Endothelial cell of umbilical vein (primary cell): ENCODE measurements at places on chromosomes 1 and 21. TPM values are rescaled to one million over a fixed set of nuclear protein-coding genes. Genes with fewer than 3 reads are reported as not detected.

The CRB1 gene
- total RNA-seq = not detected in 2 replicates

The CAP1 gene
- total RNA-seq = 415 and 427 TPM in 2 replicates

GRCh38 chr1:244173240-244173639 lies 122.2 kb downstream of the ZBTB18 start:
- no peak for DNase-seq
- peaks cover 5% of the 10 kb centered on the region for H3K4me1 ChIP-seq
- H3K36me3 ChIP-seq = no peaks in the 10 kb centered on the region
- H3K27me3 ChIP-seq = no peaks in the 10 kb centered on the region

GRCh38 chr1:117290890-117291289 lies 76.4 kb upstream of the MAN1A2 start:
- no peak overlapping the region for H3K27ac ChIP-seq
- DNase-seq = no peak
- H3K4me1 ChIP-seq = no peaks in the 10 kb centered on the region
- no peaks in the 10 kb centered on the region for H3K27me3 ChIP-seq
- no peaks in the 10 kb centered on the region for H3K36me3 ChIP-seq

GRCh38 chr1:204261746-204262505 lies 48.1 kb upstream of the GOLT1A start:
- no peak for DNase-seq
- H3K27me3 ChIP-seq = no peaks in the 10 kb centered on the region
- no peak overlapping the region for H3K27ac ChIP-seq
- no peak overlapping the region for H3K4me3 ChIP-seq
- peaks cover 4% of the 10 kb centered on the region for H3K4me1 ChIP-seq
- no peaks in the 10 kb centered on the region for H3K36me3 ChIP-seq

DNA sequence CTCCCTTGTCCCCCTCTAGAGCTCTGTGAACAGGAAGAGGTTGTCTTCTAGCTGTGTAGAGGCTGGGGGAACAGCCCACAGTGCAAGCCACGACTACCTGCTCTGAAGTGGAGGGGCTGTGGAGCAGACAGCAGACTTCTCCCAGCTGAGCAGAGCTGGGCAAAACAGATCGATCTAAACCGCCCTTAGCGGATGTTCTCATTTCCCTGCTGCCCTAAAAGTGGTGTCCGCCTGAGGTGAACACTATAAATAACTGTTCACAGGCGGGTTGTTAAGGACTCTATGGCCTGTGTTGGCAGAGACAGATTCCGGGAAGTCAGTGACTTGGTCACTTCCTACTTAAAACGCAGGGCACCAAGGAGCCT lies 203.2 kb downstream of the RHOU start:
- H3K4me1 ChIP-seq = peaks cover 4% of the 10 kb centered on the region
- H3K27me3 ChIP-seq = no peaks in the 10 kb centered on the region
- H3K4me3 ChIP-seq = no peak overlapping the region

DNA sequence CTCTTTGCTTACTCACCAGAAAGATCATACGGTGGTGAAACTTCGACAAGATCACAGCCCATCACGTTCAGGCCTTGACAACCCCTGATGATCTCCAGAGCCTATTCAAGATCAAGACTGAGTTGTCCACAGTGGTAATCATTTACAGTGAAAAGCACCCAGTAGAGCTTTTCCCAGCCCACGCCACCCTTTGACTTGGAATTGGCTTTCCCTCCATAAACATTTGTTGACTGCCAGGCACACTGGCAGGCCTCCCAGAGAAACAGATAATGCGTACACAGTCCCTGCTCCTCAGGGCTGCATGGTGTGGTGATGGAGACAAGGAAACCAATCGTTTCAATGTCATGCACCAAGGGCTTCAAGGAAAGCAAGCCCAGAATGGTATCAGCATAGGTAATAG lies 10.1 kb downstream of the AGMAT start:
- H3K4me1 ChIP-seq = peaks cover 2% of the 10 kb centered on the region
- peaks cover 3% of the 10 kb centered on the region for H3K36me3 ChIP-seq
- DNase-seq = no peak

- no peak overlapping the region for H3K4me3 ChIP-seq
- no peak overlapping the region for H3K27ac ChIP-seq
- no peak for DNase-seq
- H3K36me3 ChIP-seq = no peaks in the 10 kb centered on the region
Observed at GRCh38 chr1:6345009-6345408, 48.6 kb downstream of the ACOT7 start.

The IL19 gene
- total RNA-seq = not detected in 2 replicates

GRCh38 chr1:12019858-12020509 lies 686 bp downstream of the MIIP start:
- H3K27me3 ChIP-seq = no peaks in the 10 kb centered on the region
- H3K36me3 ChIP-seq = peaks cover 9% of the 10 kb centered on the region
- no peak overlapping the region for H3K27ac ChIP-seq
- H3K4me3 ChIP-seq = peak overlapping the region; percentile 70
- no peaks in the 10 kb centered on the region for H3K4me1 ChIP-seq

The TMEM183A gene
- 59.4 and 65.5 TPM in 2 replicates for total RNA-seq

- H3K27me3 ChIP-seq = no peaks in the 10 kb centered on the region
- H3K4me1 ChIP-seq = peaks cover 8% of the 10 kb centered on the region
- no peak overlapping the region for H3K4me3 ChIP-seq
- H3K36me3 ChIP-seq = no peaks in the 10 kb centered on the region
Observed at GRCh38 chr1:67441183-67441582, 11.0 kb upstream of the SERBP1 start.

GRCh38 chr1:115492019-115492595 lies 149.7 kb upstream of the VANGL1 start:
- H3K36me3 ChIP-seq = no peaks in the 10 kb centered on the region
- DNase-seq = no peak
- no peak overlapping the region for H3K27ac ChIP-seq
- no peak overlapping the region for H3K4me3 ChIP-seq
- H3K27me3 ChIP-seq = no peaks in the 10 kb centered on the region
- H3K4me1 ChIP-seq = no peaks in the 10 kb centered on the region

GRCh38 chr1:35637401-35637809 lies 3.9 kb downstream of the PSMB2 start:
- no peaks in the 10 kb centered on the region for H3K27me3 ChIP-seq
- DNase-seq = peak; percentile 65
- peaks cover 2% of the 10 kb centered on the region for H3K36me3 ChIP-seq
- peaks cover 24% of the 10 kb centered on the region for H3K4me1 ChIP-seq
- H3K4me3 ChIP-seq = peak overlapping the region; percentile 89
- peak overlapping the region; percentile 60 for H3K27ac ChIP-seq

- H3K4me1 ChIP-seq = peaks cover 8% of the 10 kb centered on the region
- no peaks in the 10 kb centered on the region for H3K36me3 ChIP-seq
- H3K27me3 ChIP-seq = no peaks in the 10 kb centered on the region
- DNase-seq = no peak
- peak overlapping the region; percentile 49 for H3K27ac ChIP-seq
- peak overlapping the region; percentile 85 for H3K4me3 ChIP-seq
Observed at GRCh38 chr1:23018661-23019093, 591 bp upstream of the KDM1A start.

The FAM163A gene
- total RNA-seq = not detected in 2 replicates

GRCh38 chr1:111513410-111514020 lies 10.1 kb upstream of the ADORA3 start:
- DNase-seq = peak; percentile 73
- H3K27ac ChIP-seq = no peak overlapping the region

GRCh38 chr1:160367516-160367900 lies 637 bp downstream of the NHLH1 start:
- H3K27ac ChIP-seq = no peak overlapping the region
- peaks cover 11% of the 10 kb centered on the region for H3K27me3 ChIP-seq
- no peaks in the 10 kb centered on the region for H3K4me1 ChIP-seq

- peak within 1 kb of the TSS; percentile 85 for H3K4me3 ChIP-seq
- no peak within 1 kb of the TSS for H3K27ac ChIP-seq
- H3K36me3 ChIP-seq = no peaks in the 10 kb centered on the region
- peak; percentile 55 for DNase-seq
- peaks cover 10% of the 10 kb centered on the region for H3K27me3 ChIP-seq
Observed at GRCh38 chr1:236142253-236143103, at the start of gene GPR137B. GPR137B (plus strand) TSS chr1:236142539; CDS start chr1:236142623, 84 bp downstream.

DNA sequence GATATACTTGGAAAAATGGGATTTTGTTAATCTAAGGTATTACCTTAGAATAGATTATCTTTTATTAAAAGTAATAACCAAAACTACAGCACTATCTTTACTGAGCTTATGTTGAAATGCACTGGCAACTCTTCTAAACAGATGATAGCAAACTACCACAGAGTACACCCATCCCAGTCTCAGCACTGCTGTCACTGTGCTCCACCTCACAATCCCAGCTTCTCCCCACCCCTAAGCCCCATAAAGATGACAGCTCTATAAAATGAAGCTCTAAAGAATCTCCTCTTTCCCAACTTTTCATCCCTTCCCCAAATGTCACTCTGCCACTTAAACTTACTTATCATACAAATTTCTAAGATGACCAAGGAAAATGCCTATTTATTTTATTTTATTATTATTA lies 6.4 kb downstream of the DSTYK start:
- H3K4me3 ChIP-seq = no peak overlapping the region
- no peak overlapping the region for H3K27ac ChIP-seq
- no peaks in the 10 kb centered on the region for H3K27me3 ChIP-seq
- DNase-seq = no peak
- H3K4me1 ChIP-seq = no peaks in the 10 kb centered on the region

DNA sequence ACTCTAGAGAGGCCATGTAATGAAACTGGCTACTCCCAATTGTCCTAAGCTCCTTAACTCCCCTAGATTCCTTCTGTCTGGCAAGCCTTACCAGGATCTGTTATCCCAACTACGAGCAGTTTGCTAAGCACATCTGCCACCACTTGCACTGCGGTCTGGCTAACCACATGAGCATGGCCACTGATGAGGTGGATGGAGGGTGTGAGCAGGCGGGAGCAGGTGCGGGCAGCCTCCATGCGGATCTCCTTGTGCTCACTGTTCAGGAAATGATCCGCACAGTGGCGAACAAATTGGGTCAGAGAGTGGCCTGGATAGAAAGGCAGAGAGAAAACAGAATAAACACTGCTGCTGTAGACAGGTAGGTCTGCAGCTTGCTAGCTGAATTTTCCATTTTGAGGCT lies 24.0 kb downstream of the MTOR start:
- peaks cover 22% of the 10 kb centered on the region for H3K36me3 ChIP-seq
- no peaks in the 10 kb centered on the region for H3K27me3 ChIP-seq
- no peak overlapping the region for H3K4me3 ChIP-seq
- H3K27ac ChIP-seq = no peak overlapping the region
- peaks cover 14% of the 10 kb centered on the region for H3K4me1 ChIP-seq

GRCh38 chr1:204868340-204868700 lies 2.3 kb upstream of the NFASC start:
- DNase-seq = no peak
- no peak overlapping the region for H3K27ac ChIP-seq
- no peaks in the 10 kb centered on the region for H3K4me1 ChIP-seq
- no peaks in the 10 kb centered on the region for H3K36me3 ChIP-seq

The LDLRAD1 gene
- not detected in 2 replicates for total RNA-seq

The ADAMTS4 gene
- total RNA-seq = 8.9 and 13.6 TPM in 2 replicates

The THEM4 gene
- 22.1 and 24.9 TPM in 2 replicates for total RNA-seq

The HSD3B1 gene
- not detected in 2 replicates for total RNA-seq

GRCh38 chr21:16406355-16406754 lies 676.6 kb downstream of the USP25 start:
- no peaks in the 10 kb centered on the region for H3K27me3 ChIP-seq
- H3K4me1 ChIP-seq = peaks cover 2% of the 10 kb centered on the region
- H3K27ac ChIP-seq = no peak overlapping the region
- H3K4me3 ChIP-seq = no peak overlapping the region
- no peak for DNase-seq
- H3K36me3 ChIP-seq = no peaks in the 10 kb centered on the region

GRCh38 chr1:212495766-212496494 lies 63.2 kb downstream of the NENF start:
- H3K27ac ChIP-seq = no peak overlapping the region
- no peak overlapping the region for H3K4me3 ChIP-seq
- DNase-seq = no peak
- no peaks in the 10 kb centered on the region for H3K4me1 ChIP-seq

DNA sequence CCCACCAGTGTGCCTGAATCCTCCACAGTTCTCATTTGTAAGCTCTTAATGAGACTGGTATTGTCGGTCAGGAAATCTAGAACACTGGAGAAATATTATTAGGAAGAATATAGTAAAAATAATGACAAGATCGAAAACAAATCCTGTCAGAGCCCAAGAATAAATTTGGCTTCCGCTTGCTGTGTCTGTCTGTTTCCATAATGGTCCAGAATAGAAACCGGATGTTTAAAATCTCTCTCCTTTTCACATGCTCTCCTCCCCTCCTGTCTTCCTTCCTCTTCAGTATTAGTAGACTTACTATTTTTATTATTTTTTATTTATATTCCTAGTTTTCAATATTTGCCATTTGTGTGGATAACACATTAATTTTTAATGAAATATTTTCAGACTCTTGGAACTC lies 187.7 kb downstream of the SDCCAG8 start:
- DNase-seq = no peak
- H3K27me3 ChIP-seq = no peaks in the 10 kb centered on the region
- H3K27ac ChIP-seq = no peak overlapping the region
- no peak overlapping the region for H3K4me3 ChIP-seq
- no peaks in the 10 kb centered on the region for H3K36me3 ChIP-seq

GRCh38 chr1:90925928-90926869 lies 95.6 kb downstream of the ZNF644 start:
- no peaks in the 10 kb centered on the region for H3K27me3 ChIP-seq
- H3K36me3 ChIP-seq = no peaks in the 10 kb centered on the region
- H3K4me3 ChIP-seq = no peak overlapping the region
- DNase-seq = no peak
- H3K27ac ChIP-seq = no peak overlapping the region
- H3K4me1 ChIP-seq = no peaks in the 10 kb centered on the region

- DNase-seq = peak; percentile 60
- no peak overlapping the region for H3K4me3 ChIP-seq
- H3K4me1 ChIP-seq = no peaks in the 10 kb centered on the region
- no peak overlapping the region for H3K27ac ChIP-seq
Observed at GRCh38 chr1:35298464-35298863, 30.0 kb downstream of the ZMYM4 start.

- H3K36me3 ChIP-seq = no peaks in the 10 kb centered on the region
- no peak overlapping the region for H3K4me3 ChIP-seq
- peaks cover under 1% of the 10 kb centered on the region for H3K27me3 ChIP-seq
- no peak for DNase-seq
- no peak overlapping the region for H3K27ac ChIP-seq
Observed at GRCh38 chr1:151832318-151832980, 847 bp upstream of the RORC start.

GRCh38 chr1:11357276-11357675 lies 84.3 kb downstream of the UBIAD1 start:
- no peaks in the 10 kb centered on the region for H3K27me3 ChIP-seq
- no peak overlapping the region for H3K27ac ChIP-seq
- H3K4me1 ChIP-seq = no peaks in the 10 kb centered on the region
- no peak overlapping the region for H3K4me3 ChIP-seq

GRCh38 chr1:36411674-36412648 lies 14.3 kb upstream of the LSM10 start:
- no peak overlapping the region for H3K27ac ChIP-seq
- no peaks in the 10 kb centered on the region for H3K27me3 ChIP-seq
- no peaks in the 10 kb centered on the region for H3K4me1 ChIP-seq
- DNase-seq = peak; percentile 26
- H3K4me3 ChIP-seq = no peak overlapping the region

- DNase-seq = no peak
- no peak overlapping the region for H3K27ac ChIP-seq
- H3K36me3 ChIP-seq = no peaks in the 10 kb centered on the region
Observed at GRCh38 chr1:227940791-227941241, 6.9 kb downstream of the WNT9A start.

- no peak overlapping the region for H3K4me3 ChIP-seq
- no peak for DNase-seq
- peaks cover 10% of the 10 kb centered on the region for H3K4me1 ChIP-seq
- no peak overlapping the region for H3K27ac ChIP-seq
Observed at GRCh38 chr1:165600793-165601192, 30.2 kb upstream of the MGST3 start.
